ENCODE measurements at places on chromosomes 1 and 21.
A peak's percentile ranks its signal among the peaks of the same experiment; 100 is the strongest.

DNA sequence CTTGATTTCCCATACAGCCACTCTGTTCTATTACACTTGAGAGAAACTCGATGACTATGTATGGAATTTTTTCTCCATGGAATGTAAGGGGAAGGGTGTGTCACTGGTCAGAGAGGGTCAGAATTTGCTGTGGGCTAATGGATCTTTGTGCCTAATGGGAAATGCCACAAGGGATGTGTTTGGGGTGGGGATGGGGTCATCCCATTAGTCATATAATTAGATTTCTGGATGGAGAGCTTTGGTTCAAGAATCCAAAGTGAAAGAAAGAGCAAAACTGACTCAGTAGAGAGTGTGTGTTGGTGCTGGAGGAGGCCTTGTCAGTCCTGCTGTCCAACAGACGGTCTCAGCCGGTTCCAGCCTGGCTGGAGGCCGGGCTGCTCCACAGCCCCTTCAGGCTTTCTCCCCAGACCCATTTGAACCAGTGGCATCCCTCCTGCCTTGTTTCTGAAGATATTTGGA, 86.4 kb downstream of the LAMC2 start:
- no peak for DNase-seq

- no peak for DNase-seq
These were observed 12.4 kb upstream of the EVI5 start for GRCh38 chr1:92797297-92797696.

GRCh38 chr1:35556484-35557117, 602 bp downstream of the KIAA0319L start:
- no peak for DNase-seq

DNA sequence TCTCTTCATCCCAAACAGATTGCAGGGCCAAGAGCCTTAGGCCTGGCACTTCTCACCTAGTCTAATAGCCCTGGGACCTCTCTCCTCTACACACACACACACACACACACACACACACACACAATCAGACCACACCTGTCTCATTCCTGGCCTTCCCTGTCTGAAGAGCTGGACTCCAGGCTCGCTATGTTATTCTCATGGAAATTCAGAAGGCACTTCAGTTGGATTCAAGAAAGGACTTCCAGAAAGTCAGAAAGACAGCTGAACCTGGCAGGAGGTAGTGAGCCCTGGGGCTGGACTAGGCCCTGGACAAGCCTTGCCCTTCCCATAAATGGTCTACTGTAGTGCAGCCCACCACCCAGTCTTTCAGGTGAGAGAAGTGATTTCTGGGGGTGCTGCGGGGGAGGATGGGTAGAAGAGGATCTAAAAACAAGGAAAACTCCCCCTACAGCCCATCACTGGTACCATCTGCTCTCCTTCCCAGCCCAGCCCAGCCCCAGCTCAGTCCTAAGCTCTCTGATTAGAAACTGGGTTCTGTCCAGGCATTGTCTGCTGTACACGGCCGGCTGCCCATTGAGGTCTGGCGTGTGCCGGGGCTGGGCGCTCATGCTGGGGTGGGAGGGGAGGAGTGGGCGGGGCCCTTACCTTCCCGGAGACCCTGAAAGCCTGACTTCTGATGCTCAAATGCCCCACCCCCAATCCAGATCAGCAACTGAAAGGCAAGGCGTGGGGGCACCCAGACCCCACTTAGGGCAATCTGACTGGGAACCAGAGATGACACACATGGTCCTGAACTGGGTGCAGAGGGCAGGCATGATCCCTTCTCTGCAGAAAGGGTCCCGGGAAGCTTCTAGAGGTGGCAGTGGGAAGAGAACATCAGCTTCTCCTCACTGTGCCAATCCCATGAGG, 2.5 kb downstream of the KIF21B start:
- no peak for DNase-seq

GRCh38 chr1:29249951-29250581, 13.7 kb downstream of the PTPRU start:
- no peak for DNase-seq

DNA sequence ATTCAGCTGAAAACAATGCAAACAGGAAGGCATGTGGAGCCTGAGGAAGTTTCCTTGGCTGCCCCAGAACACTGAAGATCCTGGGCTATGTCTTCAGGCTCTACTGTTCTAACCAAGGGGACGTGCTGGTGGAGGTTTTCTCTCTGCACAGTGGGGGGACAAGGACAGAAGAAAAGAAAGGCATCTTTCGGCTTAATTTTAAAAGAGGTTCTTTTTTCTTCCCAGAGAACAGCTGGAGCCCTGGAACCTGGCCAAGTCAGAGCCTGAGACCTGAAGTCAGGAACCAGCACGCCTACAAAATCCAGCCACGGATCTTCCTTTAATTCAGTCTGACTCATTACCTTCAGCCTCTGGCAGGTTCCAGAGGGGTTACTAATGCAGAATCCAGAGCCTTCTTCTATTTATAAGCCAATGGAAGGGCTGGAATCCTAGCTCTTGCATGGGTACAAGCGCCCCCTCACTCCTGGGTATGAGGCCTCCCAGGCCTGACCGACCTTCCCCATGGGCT, 19.8 kb downstream of the CTNNBIP1 start:
- DNase-seq, result no peak

- no peak for DNase-seq
These were observed 311.6 kb downstream of the NUF2 start for GRCh38 chr1:163633366-163633765.

GRCh38 chr1:108661030-108661609, at the start of gene HENMT1:
Gene HENMT1 (minus strand): TSS chr1:108661093. CDS start chr1:108659884, 1,209 bp downstream.
- DNase-seq, result peak; percentile 50

DNA sequence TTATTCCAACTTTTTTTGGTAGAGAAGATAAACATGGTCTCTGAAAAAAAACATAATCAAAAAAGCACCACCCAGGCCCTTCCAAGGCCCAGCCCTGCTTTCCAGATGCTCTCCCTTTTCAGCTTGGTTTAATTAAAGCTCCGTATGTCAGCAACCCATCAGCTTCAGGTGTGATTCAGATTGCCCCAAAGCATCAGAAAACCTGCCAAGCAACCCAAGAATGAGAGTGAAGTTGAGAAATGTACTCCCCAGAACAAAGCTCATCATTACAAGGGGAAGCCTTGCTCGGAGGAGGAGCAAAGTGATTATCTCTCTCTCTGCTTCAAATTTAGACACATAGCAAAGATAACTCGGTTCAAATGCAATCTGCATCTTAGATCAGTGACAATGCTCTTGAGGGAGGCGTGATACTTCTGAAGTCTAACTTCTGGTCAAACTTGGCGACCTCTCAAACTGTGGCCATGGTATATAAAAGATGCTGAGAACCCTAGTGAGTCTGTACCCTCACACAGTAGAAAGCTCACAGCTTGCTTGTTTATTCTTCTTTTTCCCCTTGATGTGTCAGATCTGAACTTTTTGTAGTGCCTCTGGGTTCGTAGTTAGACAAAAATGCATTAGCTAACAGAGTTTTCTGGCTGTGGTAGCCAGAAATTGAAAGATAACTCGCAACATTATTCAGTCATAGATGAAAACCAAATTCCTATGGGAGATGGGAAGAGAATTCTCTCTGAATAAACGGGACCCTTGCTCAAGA, 63.3 kb upstream of the ZC3H11B start:
- DNase-seq, result no peak

DNA sequence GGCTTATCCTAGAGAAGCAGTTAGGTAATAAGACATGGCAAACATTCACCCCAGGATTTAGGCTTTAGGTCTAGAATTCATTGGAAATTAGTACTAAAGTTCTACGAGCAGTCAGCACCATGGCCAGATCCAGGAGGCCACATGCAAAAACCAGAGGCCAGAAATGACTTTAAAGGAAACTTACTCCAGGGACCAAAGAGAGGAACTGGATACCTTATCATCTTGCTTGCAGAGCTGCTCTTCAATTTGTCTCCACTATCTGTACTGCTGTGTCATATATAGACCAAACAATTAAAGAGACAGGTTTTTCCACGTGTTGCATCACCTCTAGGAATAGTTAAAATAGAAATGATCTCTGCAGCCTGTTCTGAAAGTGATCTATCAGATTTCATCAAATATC, 127.8 kb downstream of the LMX1A start:
- DNase-seq, result no peak

GRCh38 chr1:30696831-30697230, 26.6 kb downstream of the MATN1 start:
- DNase-seq, result no peak

DNA sequence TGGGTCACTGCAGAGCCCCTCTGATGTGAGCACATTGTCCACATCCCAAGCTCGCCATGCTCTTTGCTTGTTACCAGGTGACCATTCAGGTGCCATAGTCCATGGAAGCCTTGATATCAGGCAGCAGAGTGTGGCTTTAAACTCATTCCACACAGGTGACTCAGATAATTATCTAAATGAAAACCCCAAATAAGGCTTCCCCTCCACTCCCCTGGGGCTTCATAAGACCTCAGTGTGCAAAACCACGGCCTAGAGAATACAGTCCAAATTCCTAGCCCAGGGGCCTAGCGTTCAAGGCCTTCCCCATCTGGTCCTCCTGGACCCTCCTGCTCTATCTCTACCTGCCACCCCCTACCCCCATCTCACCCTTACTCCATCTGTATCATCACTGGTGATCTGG, 97.1 kb downstream of the ARHGEF10L start:
- no peak for DNase-seq

DNA sequence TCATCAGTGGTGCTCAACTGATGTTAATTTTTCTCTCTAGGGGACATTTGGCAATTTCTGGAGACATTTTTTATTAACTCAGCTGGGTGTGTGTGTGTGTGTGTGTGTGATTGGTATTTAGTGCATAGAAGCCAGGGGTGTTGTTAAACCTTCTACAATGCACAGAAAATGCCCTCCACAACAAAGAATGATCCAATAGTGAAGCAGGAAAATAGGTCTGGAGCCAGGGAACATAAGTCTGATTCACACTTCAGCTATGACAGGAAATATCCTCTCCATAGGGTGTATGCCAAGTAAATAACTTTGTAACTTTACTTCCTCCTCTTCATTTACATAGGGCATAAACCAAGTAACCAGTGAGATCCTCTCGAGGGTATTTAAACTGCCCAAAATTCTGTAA, 25.1 kb upstream of the TMEM61 start:
- no peak for DNase-seq

- DNase-seq, result no peak
These were observed 20.6 kb downstream of the MTHFR start for GRCh38 chr1:11784993-11785769.

GRCh38 chr1:154445040-154445472, 39.9 kb downstream of the IL6R start:
- no peak for DNase-seq

GRCh38 chr1:17333081-17333480, 25.1 kb downstream of the PADI4 start:
- no peak for DNase-seq

GRCh38 chr1:20211511-20211931, 25.2 kb upstream of the PLA2G2C start:
- no peak for DNase-seq

GRCh38 chr1:154703170-154703569, 95.2 kb upstream of the ADAR start:
- no peak for DNase-seq

DNA sequence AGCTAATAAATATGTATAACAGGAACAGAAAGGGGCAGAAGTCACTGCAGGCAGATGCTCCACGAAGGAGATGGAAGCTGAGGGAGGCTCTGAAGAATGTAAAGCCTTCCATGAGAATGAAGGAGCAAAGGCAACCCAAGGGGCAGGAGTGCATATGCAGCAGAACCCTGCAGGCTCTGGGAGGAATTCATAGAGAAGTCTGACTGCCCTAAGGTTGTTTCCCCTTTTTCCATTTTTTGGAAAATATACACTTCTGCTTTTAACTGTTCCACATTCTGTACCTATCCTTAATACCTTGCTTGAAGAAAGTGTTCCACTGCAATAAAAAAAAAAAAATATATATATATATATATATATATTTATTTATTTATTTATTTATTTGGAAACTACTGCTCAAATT, 69.6 kb downstream of the CD34 start:
- DNase-seq, result no peak

- no peak for DNase-seq
These were observed 45.7 kb downstream of the PCNT start for GRCh38 chr21:46369520-46370235.

DNA sequence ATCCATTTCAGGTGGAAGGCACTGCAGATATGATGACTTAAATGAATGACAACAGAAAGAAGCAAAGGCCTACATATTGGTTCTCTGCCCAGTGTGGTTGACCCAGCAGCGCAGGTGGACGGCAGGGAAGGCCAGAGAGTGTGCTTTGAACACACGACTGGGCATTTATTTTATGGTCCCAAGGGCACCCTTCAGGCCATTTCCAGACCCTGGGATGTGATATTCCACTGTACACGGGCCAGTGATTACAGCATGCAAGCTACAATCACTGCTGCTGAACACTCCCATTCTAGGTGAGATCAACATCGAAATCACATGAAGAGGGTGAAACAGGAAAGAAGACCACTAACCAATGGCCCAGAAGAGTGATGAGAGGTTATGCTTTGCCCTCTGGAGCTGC, 33.8 kb downstream of the PCNX2 start:
- DNase-seq, result no peak

- no peak for DNase-seq
These were observed 93.0 kb upstream of the TENT5C start for GRCh38 chr1:117512728-117513321.

GRCh38 chr1:176720838-176721237, 257.9 kb downstream of the PAPPA2 start:
- DNase-seq, result no peak

DNA sequence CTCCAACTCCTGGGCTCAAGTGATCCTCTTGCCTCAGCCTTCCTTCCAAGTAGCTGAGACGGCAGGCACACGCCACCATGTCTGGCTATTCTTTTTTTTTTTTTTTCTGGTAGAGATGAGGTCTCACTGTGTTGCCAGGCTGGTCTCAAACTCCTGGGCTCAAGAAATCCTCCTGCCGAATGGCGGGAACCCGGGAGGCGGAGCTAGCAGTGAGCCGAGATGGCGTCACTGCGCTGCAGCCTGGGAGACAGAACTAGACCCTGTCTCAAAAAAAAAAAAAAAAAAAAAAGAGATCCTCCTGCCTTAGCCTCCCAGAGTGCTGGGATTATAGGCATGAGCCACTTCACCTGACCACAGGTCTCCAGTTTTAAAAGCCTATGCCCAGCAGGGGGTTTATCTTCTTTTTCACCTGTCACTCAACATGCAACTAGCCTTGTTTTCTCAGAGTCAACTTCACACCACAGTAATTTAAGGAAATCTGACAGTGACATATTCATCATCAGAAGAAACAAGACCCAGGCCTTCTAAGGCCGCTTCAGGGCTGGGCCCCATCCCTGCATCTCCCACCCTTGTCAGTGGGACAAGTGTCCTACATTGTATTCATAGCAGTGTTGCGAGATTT, 38.3 kb upstream of the GALNT2 start:
- DNase-seq, result no peak

GRCh38 chr21:46291561-46291960, 5.4 kb downstream of the YBEY start:
- no peak for DNase-seq
